ENCODE measurements at places on chromosomes 5 and 9.
A peak's percentile ranks its signal among the peaks of the same experiment; 100 is the strongest.

GRCh38 chr9:88498880-88499279, 36.1 kb upstream of the NXNL2 start:
- DNase-seq = no peak

DNA sequence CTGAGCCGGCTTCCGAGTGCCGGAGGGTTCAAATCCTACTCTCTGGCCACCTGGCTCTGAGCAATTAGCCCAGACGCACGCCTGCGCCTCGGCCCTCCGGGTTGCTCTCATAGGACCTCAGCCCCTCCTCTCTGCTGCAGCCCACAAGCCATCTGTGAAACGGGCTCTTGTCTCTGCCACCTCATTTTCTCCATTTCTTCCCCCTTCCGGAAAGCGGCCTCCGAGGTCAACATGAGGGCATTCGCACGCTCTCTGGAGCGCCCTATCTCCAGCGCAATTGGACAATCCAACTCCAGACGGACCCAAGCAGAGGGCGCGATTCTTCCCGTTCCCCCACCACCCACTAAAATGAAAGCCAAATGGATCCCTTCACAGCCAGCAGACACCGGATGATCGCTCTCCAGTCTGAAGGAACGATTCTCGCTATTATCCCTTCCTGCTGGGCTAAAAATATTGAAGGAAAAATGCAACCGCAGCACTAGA, 41.5 kb downstream of the VAV2 start:
- no peak for DNase-seq

DNA sequence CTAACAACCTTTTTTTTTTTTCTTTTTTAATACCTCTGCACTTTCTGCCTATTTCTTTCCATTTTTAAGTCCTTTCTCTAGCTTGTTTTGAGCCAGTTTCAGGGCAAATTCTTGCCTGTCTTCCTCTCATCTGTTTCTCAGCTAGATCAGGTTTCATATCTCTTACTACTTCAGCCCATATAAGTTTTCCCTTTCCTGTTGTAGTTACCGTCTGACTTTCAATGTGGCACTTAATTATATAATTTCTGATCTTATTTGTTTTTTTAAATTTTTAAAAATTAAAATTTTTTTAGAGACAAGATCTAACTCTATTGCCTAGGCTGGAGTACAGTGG, 104.7 kb upstream of the ELL2 start:
- no peak for DNase-seq

DNA sequence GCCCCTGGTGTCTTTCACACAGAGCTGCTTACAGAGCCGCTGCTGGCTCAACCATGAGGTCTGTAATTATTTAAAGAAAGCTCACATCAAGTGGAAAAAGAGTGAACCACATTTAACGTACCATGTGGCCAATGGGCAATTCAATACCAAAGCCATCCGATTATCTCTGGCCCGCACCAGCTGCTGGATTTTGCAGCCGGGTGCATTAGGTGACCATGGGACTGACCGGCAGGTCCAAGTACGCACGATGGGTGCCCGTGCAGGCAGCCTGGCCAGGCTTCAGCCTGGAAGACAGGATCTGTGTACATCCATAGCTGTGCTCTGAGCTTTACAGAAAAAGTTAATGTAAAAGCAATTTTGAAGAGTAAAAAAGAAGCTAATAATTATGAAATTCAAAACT, 20.5 kb downstream of the PPARGC1B start:
- DNase-seq = no peak

DNA sequence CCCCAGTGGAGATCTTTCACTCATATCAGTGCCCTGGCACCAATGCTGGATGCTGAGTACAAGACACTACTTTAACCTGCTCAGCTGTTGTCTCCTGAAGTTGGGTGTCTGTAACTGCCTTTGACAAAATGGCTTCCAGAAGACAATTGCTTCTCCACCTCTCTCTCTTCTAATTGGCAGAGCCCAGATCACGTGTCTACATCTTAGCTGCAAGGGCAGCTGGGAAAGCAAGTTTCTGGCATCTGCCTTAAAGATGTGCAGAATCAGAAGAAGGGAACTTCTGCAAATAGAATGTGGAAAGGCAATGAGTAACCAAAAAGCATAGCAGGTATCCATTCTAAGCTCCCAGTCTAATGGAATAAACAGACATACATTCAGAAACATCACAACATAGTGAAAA, 81.1 kb downstream of the PDZD2 start:
- DNase-seq = no peak

DNA sequence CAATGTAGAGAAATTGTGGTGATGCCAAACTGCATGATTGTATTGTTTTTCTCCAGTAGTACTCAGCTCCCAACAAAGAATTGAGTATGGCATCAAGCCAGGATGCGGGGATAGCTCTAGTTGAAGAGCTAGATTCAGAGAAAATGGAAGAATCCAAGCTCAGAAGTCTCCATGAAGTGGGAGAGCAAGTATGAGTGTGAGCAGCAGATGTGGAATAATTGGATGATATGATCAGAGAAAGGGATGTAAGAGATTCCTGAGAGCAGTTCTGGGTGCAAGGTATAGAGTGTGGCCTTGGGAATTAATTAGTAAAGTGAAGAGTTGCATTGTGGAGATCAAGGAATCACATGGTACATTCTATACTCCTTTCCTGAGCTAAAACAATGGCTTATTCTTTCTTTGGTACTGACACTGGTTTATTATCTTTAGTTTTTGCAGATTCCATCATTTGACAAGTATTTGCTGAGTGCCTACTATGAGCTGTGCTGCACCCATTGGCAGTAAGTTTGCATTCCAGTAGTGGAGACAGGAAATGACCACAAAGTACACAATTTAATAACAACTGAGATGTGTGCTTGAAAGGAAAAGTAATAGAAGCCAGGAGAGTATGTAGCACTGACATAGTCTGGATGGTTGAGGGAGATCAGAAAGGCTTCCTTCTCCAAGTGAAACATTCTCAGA, 177.1 kb downstream of the CPLANE1 start:
- DNase-seq = no peak

DNA sequence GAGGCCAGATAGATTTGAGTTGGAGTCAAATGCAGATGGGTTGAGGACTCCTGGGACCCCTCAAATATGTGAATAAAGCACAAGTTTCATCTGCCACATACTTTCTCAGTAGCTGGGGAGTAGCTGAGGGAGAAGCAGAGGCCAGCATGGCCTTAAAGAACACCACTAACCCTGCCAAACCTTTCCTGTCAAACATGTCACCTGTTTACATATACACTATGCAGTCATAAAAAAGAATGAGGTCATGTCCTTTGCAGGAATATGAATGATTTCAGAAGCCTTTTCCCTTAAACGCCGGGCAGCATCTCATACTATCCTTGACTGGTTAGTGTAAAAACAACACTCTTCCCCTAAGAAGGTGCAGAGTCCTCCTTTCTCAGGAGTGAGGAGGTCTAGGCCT, 25.2 kb upstream of the HSD17B4 start:
- no peak for DNase-seq

- no peak for DNase-seq
These were observed at the start of gene ECM2 for GRCh38 chr9:92535940-92536850. Gene ECM2, minus strand, starts transcription at chr9:92535990. Its CDS starts 13,124 bp downstream, at chr9:92522866.

GRCh38 chr9:137534256-137535119, 15.7 kb downstream of the PNPLA7 start:
- DNase-seq = no peak

DNA sequence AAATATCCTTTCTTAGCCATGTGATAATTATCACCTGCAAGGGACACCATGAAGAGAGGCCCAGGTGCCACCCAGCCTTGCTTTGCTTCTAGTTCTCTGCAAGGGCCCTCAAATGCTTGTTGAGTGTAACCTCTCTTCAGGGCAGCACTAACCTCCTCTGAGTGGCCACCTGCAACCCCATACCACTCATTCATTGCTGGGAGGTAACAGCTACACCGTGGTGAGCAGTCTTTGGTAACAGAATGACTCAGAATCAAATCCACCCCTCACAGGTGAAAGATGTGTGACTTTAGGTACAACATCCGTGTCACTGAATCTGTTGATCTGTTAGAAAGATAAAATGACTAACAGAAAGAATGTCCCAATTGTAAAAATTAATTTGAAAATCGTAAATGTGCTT, 365.1 kb upstream of the TRPC7 start:
- DNase-seq = no peak

DNA sequence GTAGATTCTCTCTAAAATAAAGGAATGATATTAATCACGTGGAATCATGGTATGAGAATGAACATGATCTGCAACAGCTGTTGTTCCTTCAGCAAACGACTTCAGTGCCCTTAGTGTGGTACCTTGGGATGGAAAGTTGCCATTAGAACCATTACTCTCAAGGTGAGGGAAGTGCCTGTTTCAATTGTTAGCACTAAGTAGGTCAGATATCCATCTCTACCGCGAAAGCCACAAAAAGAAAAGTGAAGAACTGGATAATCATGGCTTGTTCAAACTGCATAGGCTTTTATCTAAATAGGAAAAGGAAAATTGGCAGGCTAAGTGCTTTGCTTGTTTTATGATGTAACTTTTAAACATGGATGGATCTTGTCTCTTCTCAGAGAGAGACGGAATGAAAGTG, 380.7 kb downstream of the MRPS30 start:
- no peak for DNase-seq

DNA sequence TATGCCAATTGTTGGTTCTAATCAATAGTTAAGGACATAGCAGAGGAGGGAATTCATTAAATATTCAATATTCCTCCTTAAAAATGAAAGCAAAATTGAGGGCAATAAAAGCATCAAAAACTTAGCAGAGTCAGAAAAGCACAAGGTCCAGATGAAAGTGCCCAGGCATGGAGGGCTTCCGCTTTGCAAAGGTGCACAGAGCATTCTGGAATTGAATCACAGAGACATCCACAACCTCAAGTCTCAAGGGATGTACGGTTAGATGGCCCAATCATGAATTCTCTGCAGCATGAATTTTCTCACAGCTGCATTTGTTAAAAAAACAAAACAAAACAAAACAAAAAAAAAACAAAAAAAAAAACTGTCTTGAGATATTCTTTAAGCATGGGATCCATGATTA, 253.7 kb downstream of the SPOCK1 start:
- DNase-seq = no peak

GRCh38 chr5:115209279-115209678, 39.6 kb upstream of the TRIM36 start:
- peak; percentile 14 for DNase-seq

DNA sequence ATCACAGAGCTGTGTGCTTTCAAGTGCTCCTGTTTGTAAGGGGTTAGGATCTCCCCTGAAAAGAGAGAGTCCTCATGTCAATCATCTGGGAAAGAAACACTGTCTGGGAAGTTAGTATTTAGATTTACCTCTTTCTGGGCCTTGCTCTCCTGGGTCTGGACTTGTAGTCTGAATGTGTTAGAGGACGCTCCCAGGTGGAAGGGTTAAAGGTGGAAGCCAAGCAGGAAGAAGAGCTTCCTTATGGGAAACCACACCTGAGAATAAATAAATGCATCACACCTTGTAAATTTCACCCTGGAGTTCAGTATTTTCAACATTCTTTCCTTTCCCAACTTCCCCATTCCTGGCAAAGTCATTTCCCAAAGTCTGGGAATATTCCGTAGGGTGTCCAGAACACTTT, 1.3 kb downstream of the PLGRKT start:
- no peak for DNase-seq

GRCh38 chr9:86405086-86405491, 50.9 kb upstream of the TUT7 start:
- DNase-seq = no peak

DNA sequence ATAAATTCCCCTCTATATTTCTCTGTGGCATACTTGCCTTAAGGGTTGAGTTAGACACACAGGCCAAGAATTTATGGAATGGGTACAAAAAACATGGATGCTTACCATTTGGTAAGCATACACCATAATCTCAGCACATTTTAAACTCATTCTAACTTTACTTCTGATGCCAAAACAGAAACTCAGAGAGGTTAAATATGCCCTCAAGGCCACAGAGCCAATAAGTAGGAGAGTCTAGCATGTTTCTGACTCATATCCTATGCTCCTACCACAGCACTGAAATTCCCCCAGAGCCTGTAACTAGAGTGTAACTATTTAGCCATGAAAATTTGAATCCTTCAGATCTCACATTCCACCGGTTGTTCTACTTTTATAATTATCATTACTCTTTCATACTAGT, 559.7 kb downstream of the ACTL7B start:
- DNase-seq = no peak

DNA sequence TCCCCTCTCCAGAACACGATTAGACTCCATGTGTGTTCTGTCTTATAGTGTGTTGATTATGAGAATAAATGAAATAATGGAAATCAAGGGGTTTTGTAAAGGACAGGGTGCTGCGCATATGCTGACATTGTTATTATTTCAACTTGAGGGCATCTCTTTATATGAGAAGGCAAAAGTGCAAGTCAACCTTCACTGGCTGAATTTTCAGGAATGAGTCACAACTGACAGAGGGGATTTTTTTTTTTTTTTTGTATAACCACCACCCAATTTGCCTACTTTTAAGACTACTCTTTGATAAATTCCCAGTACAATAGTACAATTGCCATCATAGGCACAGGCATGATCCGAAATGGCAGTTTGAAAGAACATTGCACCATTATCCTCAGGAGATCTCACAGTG, 419.2 kb upstream of the NMUR2 start:
- no peak for DNase-seq

DNA sequence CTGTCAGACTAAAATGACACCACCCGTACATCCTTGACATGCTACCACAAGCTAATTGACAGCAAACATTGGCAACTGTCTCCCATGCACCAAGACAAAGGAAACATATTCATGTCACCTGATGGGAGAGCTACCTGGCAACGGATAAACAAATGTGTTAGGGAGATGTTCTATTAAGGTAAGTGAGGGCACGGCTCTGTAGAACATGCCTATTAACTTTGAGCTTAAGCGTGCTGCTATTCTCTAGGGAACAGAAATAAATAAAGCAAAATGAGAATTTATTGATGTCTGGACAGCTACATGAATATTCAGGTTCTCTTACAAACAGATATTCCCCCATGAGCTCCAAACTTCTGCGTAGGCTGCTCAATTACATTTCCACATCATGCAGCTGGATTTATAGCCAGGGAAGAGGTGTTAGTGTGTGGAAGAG, 361.4 kb upstream of the RFX3 start:
- DNase-seq = no peak

GRCh38 chr5:59618644-59619043, 274.9 kb downstream of the PDE4D start:
- DNase-seq = no peak

DNA sequence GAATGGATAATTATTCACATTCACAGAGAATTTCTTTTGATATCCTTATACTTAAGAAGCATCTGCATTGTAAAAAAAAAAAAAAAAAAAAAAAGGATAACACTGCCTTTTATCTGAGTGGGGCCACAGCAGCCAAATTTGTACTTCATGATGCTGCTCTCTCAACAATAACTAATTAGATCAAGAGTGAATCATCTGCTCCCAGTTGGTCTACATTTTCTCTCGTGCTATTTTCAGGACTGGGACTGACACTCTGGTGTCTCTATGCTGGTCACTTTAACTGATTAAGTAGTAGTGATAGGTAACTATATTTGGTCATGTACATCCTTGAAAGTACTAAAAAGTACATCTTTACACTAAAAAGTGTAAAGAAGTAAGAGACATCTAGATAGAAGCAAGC, 90.1 kb downstream of the RFX3 start:
- DNase-seq = no peak

GRCh38 chr9:21607576-21607975, 125.5 kb upstream of the IFNE start:
- no peak for DNase-seq

DNA sequence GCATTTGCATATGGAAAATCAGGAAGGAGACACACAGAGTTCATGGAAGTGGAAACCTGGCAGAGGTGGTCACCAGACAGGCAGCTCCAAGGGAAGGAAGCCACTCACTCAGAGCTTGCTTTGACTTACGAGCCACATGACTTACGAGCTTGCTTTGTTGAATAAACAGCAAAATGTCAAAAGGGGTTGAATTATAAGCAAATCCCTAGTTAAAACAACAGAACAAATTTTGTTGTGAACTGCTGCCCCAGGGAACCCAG, 164.3 kb downstream of the SYK start:
- no peak for DNase-seq
